ENCODE measurements at places on chromosomes 1 and 21. TPM values are rescaled to one million over a fixed set of nuclear protein-coding genes. Genes with fewer than 3 reads are reported as not detected.

Gene SLC2A5
- total RNA-seq = 0.39 TPM

Gene EPS8L3
- total RNA-seq = not detected

Gene TTC34
- total RNA-seq = 2.3 TPM

Gene LCE2C
- not detected for total RNA-seq

Gene CAMK1G
- not detected for total RNA-seq

Gene ELAPOR1
- 5.7 TPM for total RNA-seq

Gene SLAMF8
- 1.4 TPM for total RNA-seq

Gene LCE3D
- total RNA-seq = not detected

Gene S100A3
- total RNA-seq = not detected

Gene GJC2
- 1.0 TPM for total RNA-seq

Gene GSTM5
- total RNA-seq = not detected

Gene TBX19
- 3.0 TPM for total RNA-seq

Gene ITLN2
- total RNA-seq = not detected

Gene TEX38
- total RNA-seq = 0.34 TPM

Gene SLAMF7
- 60.1 TPM for total RNA-seq

Gene SLC35E2B
- total RNA-seq = 65.2 TPM

Gene ATF3
- 13.8 TPM for total RNA-seq

Gene C4BPA
- not detected for total RNA-seq

Gene DNM3
- 1.2 TPM for total RNA-seq

Gene EPHA10
- total RNA-seq = not detected

Gene TCHHL1
- total RNA-seq = not detected

Gene C1orf210
- not detected for total RNA-seq

Gene CHRNB2
- not detected for total RNA-seq
